ENCODE measurements at places on chromosomes 7 and 10.
A peak's percentile ranks its signal among the peaks of the same experiment; 100 is the strongest.

- no peak for DNase-seq
These were observed 331.7 kb downstream of the KCNMA1 start for GRCh38 chr10:77305650-77306632.

- DNase-seq = no peak
These were observed 3.1 kb downstream of the USP6NL start for GRCh38 chr10:11608159-11609013.

- no peak for DNase-seq
These were observed 138.3 kb upstream of the ADCY1 start for GRCh38 chr7:45435846-45436245.

GRCh38 chr7:22564511-22565045 lies 64.6 kb upstream of the STEAP1B start:
- DNase-seq = peak; percentile 20

DNA sequence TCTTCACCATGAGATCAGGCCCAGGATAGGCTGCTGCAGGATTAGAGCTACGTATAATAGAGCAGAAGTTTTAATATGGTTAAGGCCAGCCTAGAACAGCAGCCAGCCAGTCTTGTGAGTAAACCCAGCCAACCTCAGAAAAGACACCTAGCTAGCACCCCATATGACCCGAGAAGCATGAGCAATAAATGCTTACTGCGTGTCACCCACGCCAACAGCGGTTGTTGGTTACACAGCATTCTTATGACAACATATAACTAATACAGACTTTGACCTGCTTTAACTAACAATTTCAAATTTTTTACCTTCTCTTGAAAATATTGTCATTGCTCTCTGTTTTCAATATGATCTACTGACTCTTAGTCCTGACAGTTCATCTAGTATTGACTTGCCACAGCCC lies 105.7 kb downstream of the HBP1 start:
- no peak for DNase-seq

- DNase-seq = no peak
These were observed 321.9 kb downstream of the ACTR3B start for GRCh38 chr7:153081496-153081895.

- DNase-seq = no peak
These were observed 292.4 kb upstream of the VWC2 start for GRCh38 chr7:49481075-49481474.

GRCh38 chr10:96578633-96579032 lies 8.2 kb downstream of the TM9SF3 start:
- DNase-seq = no peak

- DNase-seq = no peak
These were observed 19.6 kb downstream of the SUN3 start for GRCh38 chr7:48009257-48009656.

Measured in NCI-H1417 (cell line).